Airway epithelial cell (primary cell): ENCODE measurements at places on chromosomes 6 and 20. TPM values are rescaled to one million over a fixed set of nuclear protein-coding genes. Genes with fewer than 3 reads are reported as not detected.

MAPK13 gene
- 80.4 and 102 TPM in 2 replicates for total RNA-seq

SNAI1 gene
- total RNA-seq = not detected in 2 replicates

ZNF831 gene
- not detected in 2 replicates for total RNA-seq

HCRTR2 gene
- total RNA-seq = not detected in 2 replicates

PRL gene
- total RNA-seq = not detected in 2 replicates

MYO6 gene
- 15.1 and 21.9 TPM in 2 replicates for total RNA-seq
